ENCODE measurements at places on chromosomes 3 and 15.

GRCh38 chr3:183116025-183116614 is 16.8 kb upstream of the MCCC1 start:
- DNase-seq = peak; percentile 97

DNA sequence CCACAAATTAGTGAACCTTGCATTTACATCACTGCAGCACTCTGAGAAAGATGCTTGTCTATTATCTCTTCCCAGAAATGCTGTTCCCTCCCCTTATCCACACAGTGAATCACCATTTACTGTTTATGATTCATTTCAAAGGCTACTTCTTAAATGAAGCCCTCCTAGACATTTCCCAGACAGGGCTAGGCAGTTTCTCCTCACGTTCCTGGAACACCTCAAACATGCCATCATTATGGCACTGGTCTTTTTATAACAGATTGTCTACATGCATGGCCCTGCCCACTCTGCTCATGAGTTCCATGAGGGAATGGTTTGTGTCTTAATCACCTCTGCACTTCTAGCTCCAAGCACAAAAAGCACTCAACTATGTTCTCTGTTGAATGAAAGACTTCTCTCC is 32.2 kb upstream of the TM2D3 start:
- DNase-seq = no peak

DNA sequence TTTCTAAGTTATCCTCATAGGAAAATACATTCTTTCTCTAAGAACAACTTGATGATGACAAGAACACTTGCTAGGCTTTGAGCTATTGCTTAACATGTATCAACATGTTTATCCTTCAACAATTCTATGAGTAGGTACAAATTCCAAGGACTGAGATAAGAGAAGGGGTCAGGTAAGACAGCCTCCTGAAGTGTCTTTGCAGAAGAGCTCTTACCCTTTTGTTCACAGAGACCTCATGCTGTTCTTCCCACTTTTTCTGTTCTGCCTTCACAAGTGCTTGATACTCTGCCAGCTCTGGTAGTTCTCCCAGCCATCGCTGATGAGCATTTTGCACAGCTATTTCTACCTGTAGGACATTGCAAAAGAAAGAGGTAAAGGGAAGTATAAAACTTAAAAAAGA is 50.9 kb downstream of the CEP152 start:
- DNase-seq = no peak

DNA sequence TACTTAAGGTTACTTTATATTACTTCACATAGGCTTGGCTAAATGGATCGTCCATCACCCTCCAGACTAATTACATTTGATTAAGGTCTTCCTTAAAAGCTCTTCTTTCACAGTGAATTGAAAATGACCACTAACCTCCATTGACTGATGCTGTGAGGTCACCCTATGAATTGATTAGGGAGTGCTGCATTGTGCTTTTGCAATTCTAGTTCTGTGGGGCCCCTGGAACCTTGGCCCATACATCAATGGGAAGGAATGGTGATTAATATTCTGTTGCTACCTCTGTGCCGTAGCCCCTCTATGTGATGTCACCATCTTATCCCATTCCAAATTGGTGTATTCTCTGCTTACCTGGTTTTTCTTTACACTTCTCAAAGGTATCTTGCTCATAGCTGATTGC is 682.2 kb downstream of the SQOR start:
- no peak for DNase-seq

- DNase-seq = no peak
These were observed 375.1 kb upstream of the ARRDC4 start for GRCh38 chr15:97585408-97585807.

DNA sequence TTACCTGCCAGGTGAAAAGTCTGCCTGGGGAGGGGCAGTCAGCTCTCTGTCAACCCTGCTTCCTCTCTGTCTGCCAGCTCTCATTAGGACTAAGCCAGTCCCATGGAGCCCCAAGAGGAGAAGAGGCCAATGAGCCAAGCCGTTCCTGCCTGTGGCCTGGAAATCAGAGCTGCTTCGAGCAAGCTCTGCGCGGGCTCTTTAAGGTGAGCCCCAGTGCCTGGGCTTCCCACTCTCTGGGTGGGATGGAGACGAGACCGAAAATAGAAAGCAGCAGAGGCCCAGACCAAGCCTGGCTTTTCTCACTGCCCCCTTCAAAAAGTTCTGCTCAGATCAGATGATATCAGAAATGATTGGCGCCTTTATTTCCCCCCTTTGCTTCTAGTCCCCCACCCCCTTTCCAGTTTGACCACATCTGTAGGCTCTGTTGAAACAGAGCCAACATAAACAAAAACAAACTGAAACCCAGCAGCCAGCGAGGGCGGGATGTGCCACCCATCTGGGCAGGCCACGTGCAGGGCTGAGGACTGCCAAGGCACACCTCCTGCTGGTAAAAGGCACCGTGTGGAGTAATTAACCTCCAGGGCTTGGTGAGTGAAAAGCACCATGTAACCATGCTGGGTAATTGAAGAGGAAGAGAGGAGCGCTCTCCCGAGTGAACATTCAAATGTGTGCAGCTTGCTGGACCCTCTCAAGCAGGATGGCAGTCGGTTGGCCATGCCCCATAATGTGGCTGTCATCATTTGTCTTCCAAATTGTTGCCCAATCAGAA is 471.0 kb upstream of the PROK2 start:
- peak; percentile 44 for DNase-seq

DNA sequence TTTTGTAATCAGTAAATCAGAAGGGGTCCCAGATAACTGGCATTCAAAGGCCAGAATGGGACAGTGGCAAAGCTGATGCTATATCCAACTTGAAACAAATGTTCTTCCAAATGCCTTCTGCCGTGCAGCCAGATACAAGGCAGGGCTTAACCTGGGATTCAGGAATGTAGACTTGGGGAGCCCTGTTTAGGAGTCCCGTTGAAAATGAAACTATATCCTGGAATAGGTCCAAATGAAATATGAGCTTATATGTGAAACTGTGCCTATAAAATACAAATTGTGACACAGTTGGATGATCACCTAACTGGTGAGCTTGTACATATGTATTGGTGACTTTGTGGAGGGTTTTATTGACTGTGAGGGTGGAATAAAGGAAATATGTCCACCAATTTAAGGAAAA is 28.7 kb downstream of the FRMD4B start:
- DNase-seq = no peak

GRCh38 chr3:158508481-158508880 is 62.5 kb upstream of the MLF1 start:
- no peak for DNase-seq

- no peak for DNase-seq
These were observed 23.9 kb downstream of the VGLL3 start for GRCh38 chr3:86967062-86967461.

- DNase-seq = no peak
These were observed 72.9 kb upstream of the ATP2C1 start for GRCh38 chr3:130820976-130821375.

DNA sequence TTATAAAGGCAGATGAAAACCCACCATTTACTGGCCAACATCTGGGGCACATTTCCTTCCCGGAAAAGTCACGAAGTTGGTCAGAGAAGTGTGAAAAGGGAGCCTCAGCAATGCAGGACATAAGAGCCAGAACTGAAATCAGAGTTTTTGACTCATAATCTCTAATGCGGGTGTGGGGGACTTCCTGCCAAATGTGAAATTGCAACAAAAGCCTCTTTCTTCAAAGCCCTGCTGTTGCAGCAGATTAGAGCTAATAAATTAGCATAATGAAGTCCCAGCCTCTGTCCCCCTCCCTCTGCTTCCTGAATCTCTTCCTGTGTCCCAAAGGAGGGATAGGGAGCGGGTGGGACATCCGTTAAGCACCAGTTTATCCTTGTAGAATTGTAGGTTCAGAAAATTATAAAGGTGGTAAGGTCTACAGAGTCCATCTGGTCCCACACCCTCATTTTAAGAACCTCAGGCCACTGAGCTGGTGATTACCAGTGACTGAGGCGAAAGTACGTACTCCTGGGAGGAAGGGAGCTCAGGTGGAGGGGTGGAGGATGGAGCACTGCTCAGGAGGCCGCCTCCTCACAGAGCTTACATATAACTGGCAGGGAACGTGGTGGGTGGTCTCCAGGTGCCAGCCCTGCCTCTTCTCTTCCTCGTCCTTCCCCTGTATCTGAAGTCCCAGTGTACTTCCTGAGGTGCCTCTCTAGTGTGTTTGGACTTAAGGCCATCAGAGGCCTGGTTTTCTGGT is 35.0 kb downstream of the ST6GAL1 start:
- DNase-seq = no peak

DNA sequence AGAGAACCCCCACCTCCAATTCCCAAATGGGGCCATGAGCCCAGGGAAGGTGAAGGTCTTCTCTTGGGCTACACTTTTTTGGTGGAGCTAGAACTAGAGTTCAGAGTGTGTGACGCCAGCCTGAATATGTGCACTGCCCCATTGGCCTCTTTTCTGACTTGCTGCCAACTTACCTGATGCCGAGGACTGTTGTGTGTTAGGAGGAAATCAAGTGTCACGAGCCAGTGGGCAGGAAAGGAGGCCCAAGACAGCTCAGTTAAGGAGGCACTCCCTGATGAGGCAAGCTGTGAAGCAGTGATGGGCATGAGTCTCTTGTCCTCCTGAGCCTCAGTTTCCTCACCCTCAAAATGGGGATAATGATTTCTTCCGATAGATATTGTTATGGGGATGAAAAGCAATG is 107.8 kb downstream of the ANP32A start:
- DNase-seq = no peak

GRCh38 chr15:51366920-51367319 is 25.5 kb downstream of the GLDN start:
- no peak for DNase-seq

DNA sequence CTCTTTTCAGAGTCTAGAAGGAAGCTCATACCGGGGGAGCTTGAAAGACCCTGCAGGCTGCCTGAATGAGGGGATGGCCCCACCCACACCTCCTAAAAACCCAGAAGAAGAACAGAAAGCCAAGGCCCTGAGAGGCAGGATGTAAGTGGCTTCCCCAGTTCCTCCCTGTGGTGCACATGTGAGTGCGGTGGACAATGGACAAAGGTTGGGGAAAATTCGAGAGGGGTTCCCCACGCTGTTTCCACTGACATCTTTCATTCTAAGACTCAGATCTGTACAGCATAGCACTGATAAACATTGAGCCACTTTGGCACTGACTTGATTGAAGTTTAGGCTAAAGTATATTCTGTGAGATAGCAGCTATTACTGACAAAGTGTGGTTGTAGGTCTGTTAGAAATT is 79.5 kb upstream of the UMPS start:
- DNase-seq = no peak

DNA sequence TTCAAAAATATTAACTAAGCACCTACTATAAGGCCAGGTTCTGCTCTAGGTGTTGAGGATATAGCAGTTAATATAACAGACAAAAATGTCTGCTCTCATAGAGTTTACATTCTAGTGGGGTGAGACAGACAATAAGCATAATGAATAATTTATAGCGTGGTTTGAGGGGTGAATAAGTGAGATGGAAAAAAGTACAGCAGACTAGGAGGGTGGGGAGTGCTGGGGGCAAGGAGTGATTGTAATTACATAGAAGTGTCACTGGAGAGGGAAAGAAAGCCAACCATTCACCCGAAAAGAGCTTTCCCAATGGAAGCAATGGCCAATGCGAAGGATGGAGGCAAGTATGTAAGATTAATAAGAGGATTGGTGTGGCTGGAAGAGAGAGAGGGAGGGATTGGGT is 552.9 kb upstream of the KCNMB2 start:
- no peak for DNase-seq

DNA sequence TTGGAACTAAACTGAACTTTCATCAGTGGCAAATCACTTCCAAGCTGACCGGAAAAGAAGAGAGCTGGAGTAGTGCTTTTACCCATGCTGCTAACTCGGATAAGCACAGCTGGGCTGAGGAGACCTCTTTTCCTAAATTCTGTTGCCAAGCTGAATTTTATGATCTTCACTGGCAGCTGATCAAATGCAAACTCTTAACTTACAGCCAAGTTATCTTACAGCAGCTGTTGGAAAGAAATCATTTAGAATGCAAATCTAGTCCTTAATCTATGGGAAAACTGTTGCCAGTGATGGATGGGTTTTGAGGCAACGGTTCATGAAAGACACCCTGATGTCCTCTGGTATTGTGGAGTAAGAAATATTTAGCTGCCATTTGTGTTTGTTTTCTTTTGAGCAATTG is 216.5 kb downstream of the ZNF385D start:
- DNase-seq = no peak

- no peak for DNase-seq
These were observed 18.0 kb upstream of the SLTM start for GRCh38 chr15:58951388-58952007.

GRCh38 chr15:89916660-89917059 is 3.9 kb upstream of the ARPIN start:
- no peak for DNase-seq

All from SK-N-DZ (cell line).